ENCODE measurements at places on chromosomes 1 and 21. TPM values are rescaled to one million over a fixed set of nuclear protein-coding genes. Genes with fewer than 3 reads are reported as not detected.

The NID1 gene
- not detected for total RNA-seq

The TTC22 gene
- total RNA-seq: 12.6 TPM

The SLAMF9 gene
- total RNA-seq: not detected

The AKNAD1 gene
- total RNA-seq: not detected

The C1QC gene
- 1.2 TPM for total RNA-seq

The UBAP2L gene
- 206 TPM for total RNA-seq

The UBE2U gene
- total RNA-seq: not detected

The HSD11B1 gene
- total RNA-seq: not detected

The PYCR2 gene
- total RNA-seq: 153 TPM

The PLA2G2D gene
- total RNA-seq: not detected

The KMO gene
- 0.57 TPM for total RNA-seq

The LRRC71 gene
- total RNA-seq: not detected

The TDRD5 gene
- total RNA-seq: not detected

The G0S2 gene
- total RNA-seq: not detected

The MPL gene
- not detected for total RNA-seq

The SH2D2A gene
- 24.3 TPM for total RNA-seq

The YRDC gene
- total RNA-seq: 16.6 TPM

The SMIM11 gene
- 8.2 TPM for total RNA-seq

The TAS1R1 gene
- not detected for total RNA-seq

The RALGPS2 gene
- 31.1 TPM for total RNA-seq

The TCHH gene
- not detected for total RNA-seq

The TNFSF4 gene
- 2.3 TPM for total RNA-seq

The MAN1C1 gene
- 46.0 TPM for total RNA-seq

The FDPS gene
- total RNA-seq: 87.1 TPM

The IFI44 gene
- total RNA-seq: 27.9 TPM

The BRDT gene
- not detected for total RNA-seq

The UBE2J2 gene
- total RNA-seq: 104 TPM

The KRTAP11-1 gene
- total RNA-seq: not detected

The ALPL gene
- total RNA-seq: not detected

The CD48 gene
- total RNA-seq: 276 TPM

The VWA1 gene
- not detected for total RNA-seq

The PGLYRP4 gene
- total RNA-seq: not detected

The OVAAL gene
- not detected for total RNA-seq

The CAPN9 gene
- not detected for total RNA-seq

The FCRL6 gene
- total RNA-seq: 2.1 TPM

The NPR1 gene
- not detected for total RNA-seq

The FCGR2B gene
- 3.1 TPM for total RNA-seq

The IGFN1 gene
- total RNA-seq: not detected

The FTCD gene
- total RNA-seq: 2.2 TPM

The LMOD1 gene
- total RNA-seq: not detected

The LRRC38 gene
- total RNA-seq: not detected

The SH2D1B gene
- total RNA-seq: 0.19 TPM

The DNAH14 gene
- total RNA-seq: not detected

The CFAP74 gene
- total RNA-seq: not detected

The CYP4X1 gene
- not detected for total RNA-seq

The SEC16B gene
- total RNA-seq: not detected

The DVL1 gene
- total RNA-seq: 41.9 TPM

The TTC39A gene
- not detected for total RNA-seq

The CENPF gene
- total RNA-seq: 2.6 TPM

The OR2W3 gene
- total RNA-seq: not detected

The ERG gene
- total RNA-seq: not detected

The FALEC gene
- 1.9 TPM for total RNA-seq

The ZBTB7B gene
- 13.1 TPM for total RNA-seq

The SRP9 gene
- 168 TPM for total RNA-seq

The PAPPA2 gene
- total RNA-seq: 0.47 TPM

The TACSTD2 gene
- total RNA-seq: not detected

The FRRS1 gene
- 0.44 TPM for total RNA-seq

The CLCN6 gene
- total RNA-seq: 26.8 TPM

The S1PR1 gene
- total RNA-seq: 292 TPM

The IRF2BP2 gene
- total RNA-seq: 165 TPM
